ENCODE measurements at places on chromosomes 7 and 10.

DNA sequence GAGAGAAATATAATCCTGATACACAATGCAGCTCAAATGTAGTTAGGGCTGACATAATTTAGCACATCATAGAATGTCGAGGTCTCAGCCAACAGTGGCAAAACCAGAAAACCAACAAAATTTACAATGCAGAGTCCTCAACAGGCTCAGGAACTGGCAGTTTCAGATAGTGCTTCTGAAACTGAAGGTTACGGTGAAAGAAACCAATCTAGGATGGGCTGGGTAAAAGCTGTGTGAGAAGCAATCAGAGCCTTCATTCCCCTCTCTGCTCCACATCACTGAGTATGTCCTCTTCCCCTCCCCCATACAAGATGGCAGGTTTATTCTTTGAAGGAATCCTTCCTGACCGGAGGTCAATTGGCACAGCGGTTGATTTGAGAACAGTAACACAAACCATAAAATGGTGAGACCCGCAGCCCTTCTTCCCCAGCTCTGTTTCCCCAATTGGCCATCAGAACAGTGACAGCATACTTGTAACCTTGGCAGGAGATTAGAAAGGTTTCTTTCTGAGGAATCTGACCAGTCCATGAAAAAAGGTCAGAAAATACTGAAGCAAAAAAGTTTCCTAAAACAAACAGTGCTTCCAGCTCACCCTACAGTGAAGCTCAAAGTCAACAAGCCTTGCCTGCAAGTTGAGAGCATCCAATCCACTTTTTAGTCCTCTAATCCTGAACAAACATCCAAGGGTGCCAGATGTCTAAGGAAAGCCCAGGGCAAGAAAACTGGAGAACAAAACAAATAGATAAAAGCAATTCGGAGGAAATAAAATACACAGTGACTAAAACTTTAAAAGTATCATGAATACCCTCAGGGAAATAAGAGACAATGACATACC, 53.9 kb upstream of the IL6 start:
- DNase-seq, result no peak
- peaks cover 31% of the 10 kb centered on the region for H3K4me1 ChIP-seq

GRCh38 chr10:43647576-43647975, 1.1 kb downstream of the ZNF32 start:
- peaks cover 20% of the 10 kb centered on the region for H3K4me1 ChIP-seq
- DNase-seq, result no peak
- H3K4me3 ChIP-seq, result peak overlapping the region; percentile 92
- peak overlapping the region; percentile 92 for H3K27ac ChIP-seq
- H3K27me3 ChIP-seq, result peaks cover under 1% of the 10 kb centered on the region
- peaks cover 25% of the 10 kb centered on the region for H3K36me3 ChIP-seq

DNA sequence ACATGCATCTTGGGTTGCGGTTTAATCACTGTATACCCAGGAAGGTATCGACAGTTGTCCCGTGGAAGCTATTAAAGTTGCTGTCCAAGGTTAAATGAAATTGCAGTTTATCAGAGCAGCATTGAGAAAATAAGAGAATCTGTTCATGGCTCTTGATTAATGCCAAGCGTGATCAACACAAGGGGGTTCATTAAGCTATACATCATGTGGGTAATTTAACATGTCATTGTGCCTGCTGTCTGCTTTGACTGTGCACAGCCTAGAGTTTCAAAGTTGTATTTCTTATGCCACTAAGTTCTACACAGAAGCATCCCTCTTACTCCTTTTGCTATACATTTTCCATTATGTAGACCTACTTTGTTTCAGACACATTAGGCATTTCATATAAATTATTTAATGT, 74.8 kb upstream of the SP8 start:
- H3K36me3 ChIP-seq, result no peaks in the 10 kb centered on the region
- H3K4me1 ChIP-seq, result no peaks in the 10 kb centered on the region
- no peak overlapping the region for H3K27ac ChIP-seq
- no peak overlapping the region for H3K4me3 ChIP-seq

DNA sequence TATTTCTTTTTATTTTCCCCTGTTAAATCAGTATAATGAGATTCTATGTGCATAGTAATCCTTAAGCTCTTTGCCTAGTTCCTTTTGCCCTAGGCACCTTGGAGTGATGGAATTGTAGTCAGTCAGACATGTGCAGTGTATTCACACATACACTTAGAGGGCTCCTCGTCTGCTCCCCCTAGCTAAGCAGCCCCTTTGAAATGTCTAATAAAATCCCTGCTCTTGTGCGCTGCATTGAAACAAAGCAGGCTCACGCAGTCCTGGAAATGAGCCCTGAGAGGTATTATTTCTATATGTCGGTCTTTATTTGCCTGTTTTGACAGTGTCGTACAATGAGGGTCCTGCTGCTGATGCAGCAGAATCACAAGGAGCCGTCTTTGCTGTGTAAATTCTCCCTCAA, 258.7 kb downstream of the AUTS2 start:
- no peak overlapping the region for H3K27ac ChIP-seq
- peaks cover 39% of the 10 kb centered on the region for H3K27me3 ChIP-seq
- H3K4me3 ChIP-seq, result no peak overlapping the region
- no peaks in the 10 kb centered on the region for H3K36me3 ChIP-seq

DNA sequence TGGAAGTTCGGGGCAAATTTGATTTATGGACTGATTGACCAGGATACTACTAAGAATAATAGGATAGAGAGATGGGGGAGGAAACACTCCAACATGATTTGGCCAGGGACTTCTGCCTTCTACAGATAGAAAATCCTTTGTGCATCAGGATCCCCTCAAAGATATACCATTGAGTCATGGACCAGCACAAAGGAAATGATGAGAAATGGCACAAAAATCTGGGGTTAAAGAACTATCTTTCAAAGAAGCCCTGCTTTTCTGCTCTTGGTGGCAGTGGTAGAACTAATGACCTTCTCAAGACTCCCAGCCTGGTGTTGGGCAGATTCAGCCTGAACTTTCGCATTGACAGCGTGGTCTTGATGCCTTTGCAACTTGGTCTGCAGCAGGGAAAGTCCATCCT, 27.6 kb upstream of the LAMB1 start:
- DNase-seq, result no peak
- no peaks in the 10 kb centered on the region for H3K4me1 ChIP-seq
- no peak overlapping the region for H3K27ac ChIP-seq
- peaks cover 15% of the 10 kb centered on the region for H3K27me3 ChIP-seq
- no peak overlapping the region for H3K4me3 ChIP-seq

All from central memory CD8-positive, alpha-beta T cell (primary cell).